ENCODE measurements at places on chromosomes 2 and 18.

DNA sequence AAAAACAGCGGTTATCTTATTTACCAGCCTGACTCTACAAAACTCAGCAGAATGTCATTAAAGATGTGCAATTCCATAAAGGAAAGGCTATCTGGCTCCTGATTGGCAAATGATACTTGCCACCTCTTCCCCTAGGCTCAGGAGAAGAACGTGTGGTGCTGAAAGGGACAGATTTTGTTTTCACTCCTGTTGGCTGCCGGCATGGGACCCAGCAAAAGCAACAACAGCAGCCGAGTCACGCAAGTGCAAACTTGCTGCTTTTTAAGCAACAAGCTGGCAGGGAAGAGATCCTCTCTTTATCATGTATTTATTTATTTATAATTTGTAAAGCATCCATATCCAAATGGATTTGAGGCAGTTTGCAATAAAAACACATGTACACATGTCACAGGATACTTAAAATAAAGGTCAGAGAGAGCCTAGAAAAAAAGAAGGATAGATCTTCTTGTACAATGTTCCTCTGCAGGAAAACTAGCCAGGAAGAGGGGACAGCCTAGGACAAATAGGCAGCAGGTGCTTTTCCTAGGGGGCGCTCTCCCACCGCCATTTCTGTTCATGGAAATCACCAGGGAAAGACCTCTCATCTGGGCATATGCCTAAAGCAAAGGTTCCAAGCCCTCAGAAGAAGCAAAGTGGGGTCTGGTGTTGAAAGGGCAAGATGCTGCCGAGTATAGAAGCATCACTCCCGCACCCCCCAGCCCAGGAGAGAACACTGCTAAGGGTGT is 799.3 kb downstream of the BCL11A start:
- DNase-seq = no peak

- no peak for DNase-seq
Measured at GRCh38 chr2:134310107-134311079, 56.5 kb downstream of the MGAT5 start.

GRCh38 chr2:108460345-108461037 is 11.5 kb downstream of the GCC2 start:
- DNase-seq = no peak

DNA sequence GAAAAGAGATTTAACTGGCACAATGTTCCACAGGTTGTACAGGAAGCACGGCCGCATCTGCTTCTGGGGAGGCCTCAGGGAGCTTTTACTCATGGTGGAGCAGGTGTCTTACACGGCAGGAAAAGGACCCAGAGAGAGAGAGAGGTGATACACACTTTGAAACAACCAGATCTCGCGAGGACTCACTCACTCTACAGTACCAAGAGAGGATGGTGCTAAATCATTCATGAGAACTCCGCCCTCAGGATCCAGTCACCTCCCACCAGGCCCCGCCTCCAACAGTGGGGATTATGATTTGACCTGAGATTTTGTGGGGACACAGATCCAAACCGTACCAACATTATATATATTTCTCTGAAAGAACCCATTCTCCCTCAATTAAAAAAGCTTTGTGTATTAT is 79.7 kb upstream of the DOCK10 start:
- DNase-seq = no peak

- DNase-seq = no peak
Measured at GRCh38 chr2:16566701-16567100, 98.9 kb downstream of the CYRIA start.

DNA sequence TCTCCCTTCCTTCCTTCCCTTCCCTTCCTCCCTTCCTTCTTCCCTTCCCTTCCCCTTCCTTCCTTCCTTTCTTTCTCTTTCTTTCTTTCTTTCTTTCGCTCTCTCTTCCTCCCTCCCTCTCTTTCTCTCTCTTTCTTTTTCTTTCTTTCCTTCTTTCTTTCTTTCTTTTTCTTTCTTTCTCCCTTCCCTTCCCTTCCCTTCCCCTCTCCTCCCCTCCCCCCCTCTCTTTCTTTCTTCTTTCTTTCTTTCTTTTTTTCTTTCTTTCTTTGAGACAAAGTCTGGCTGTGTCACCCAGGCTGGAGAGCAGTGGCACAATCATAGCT is 34.8 kb downstream of the GATA6 start:
- no peak for DNase-seq

- no peak for DNase-seq
Measured at GRCh38 chr2:1811258-1811970, 67.1 kb upstream of the PXDN start.

- no peak for DNase-seq
Measured at GRCh38 chr2:171279983-171280790, 119.5 kb upstream of the TLK1 start.

GRCh38 chr2:128615571-128615970 is 296.9 kb upstream of the HS6ST1 start:
- DNase-seq = no peak

DNA sequence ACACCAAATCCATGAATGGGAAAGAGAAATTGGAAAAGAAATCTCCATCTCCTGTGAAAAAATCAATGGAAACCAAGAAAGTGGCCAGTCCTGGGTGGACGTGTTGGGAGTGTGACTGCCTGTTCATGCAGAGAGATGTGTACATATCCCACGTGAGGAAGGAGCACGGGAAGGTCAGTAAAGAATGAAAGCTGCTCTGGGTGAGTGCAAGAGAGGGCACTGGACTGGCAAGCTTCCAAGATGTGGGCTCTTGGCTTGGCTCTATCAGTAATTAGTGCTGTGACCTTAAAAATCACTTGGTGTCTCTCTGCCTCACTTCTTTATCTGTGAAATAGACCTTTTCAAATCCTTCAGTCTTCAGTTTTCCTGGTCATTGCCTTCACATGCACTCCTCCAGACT is 89.0 kb downstream of the ZNF532 start:
- DNase-seq = no peak

DNA sequence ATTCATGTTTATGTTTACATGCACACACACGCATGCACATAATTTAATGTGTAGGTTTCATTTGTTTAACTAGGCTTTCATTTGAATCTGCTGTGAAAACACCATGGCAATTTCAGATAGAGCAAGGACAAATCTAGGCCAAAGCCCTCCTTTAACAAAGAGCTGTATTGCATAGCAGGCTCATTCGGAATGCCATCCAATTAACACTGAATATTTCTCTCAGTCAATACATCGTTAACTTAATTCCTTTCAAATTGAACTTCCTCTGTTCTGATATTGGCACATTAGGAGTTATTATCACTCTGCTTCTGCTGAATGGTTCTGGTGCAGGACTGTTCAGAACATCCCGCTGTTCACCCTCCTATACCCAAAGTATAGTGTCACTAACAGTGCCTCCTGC is 435.1 kb upstream of the CDH20 start:
- no peak for DNase-seq

- peak; percentile 34 for DNase-seq
Measured at GRCh38 chr2:108986916-108987510, 2.0 kb downstream of the EDAR start.

DNA sequence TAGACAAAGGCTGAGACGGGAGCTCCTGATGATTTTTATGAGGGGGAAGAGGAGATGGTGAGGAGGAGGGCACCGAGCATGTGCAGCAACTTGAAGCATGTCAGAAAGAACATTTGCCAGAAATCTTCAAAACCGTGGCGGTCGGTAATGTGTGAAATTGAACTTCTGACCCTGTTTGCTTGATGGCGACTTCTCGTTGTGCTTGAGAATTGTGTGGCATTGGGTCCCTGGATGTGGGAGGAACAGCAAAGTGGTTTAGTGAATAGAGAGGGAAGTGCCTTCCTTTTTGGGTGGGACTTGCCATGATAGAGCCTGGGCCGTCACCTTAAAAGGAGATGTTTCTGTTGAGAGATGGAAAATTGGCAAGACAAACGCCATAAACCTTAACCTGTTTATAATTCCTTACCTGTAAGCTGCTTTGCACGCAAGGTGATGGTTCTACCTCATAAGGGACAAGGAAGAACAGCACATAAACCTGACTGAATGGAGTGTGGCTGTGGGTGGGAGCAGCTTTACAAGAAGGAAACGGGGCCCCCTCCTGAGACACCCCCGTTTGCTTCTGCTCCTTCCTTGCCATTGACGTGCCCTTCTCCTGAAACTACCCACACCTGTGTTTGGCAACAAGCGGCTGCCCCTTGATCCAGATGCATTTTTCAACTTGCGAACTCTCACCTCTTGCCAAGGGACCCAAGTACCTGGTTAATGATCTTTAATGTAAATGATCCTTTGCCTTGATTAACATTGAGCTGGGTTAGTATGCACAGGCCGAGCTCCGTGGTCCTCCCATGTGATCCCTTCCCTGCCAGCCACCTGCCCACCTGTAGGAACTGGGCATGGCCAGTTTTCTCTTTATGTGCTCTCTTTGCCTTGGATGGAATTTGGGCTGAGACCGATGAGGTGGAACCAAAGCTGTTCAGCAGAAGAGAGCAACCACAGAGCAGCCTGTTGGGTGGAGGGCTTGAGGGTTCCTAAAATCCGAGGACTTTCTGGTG is 153.2 kb downstream of the NEDD4L start:
- no peak for DNase-seq

DNA sequence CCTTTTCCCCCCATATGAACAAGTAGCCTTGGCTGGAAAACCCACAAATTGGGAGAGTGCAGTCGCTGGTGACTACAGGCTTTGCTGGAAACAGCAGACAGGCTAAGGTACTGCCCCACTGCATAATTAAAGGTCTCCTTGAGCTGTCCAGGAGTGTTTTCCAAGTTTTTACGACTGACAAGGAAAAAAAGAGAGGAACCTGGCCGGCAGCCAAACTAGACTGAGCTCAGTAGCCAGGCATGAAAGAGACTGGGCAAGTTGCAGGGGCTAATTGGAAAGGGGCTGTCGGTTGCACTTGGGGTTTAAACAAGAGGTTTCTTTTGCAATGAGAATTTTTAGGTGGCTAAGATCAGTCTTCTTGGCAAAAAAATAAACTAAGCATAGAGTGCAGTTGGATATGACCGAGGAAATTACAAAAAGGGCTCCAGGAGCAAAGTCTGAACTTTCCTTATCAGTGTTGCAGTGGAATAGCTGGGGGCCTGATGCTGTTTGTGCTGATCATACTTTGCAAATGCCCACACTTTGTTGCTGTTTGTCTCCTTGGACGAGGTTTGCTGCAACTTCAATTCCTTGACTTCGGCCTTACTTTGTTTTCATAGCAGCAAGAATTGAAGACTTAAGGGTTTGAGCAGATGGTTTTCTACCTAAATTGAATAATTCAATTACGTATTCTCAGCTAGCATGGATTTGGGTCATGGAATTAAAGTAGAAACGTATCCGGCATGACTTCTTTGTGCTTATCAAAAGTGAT is 2.1 kb downstream of the GULP1 start:
- no peak for DNase-seq

DNA sequence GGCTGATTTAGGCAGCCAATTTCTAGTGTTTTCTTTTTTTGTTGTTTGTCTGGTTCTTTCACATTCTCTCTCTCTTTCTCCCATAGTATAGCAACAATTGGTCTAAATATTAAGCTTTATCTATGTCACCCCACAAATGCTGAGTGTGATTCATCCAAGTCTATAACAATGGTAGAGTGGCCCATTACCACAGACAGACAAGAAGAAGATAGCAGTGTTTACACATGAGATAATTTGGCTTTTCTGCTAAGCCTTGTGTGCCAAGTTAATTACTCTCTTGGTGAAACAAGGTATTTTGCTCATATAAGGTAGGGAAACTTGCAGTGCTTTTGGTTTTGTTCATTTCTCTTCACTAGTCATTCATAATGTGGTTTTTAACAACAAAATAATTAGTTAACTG is 166.5 kb downstream of the SLC8A1 start:
- no peak for DNase-seq

- peak; percentile 92 for DNase-seq
Measured at GRCh38 chr18:23071285-23071684, 64.0 kb upstream of the CABLES1 start.

DNA sequence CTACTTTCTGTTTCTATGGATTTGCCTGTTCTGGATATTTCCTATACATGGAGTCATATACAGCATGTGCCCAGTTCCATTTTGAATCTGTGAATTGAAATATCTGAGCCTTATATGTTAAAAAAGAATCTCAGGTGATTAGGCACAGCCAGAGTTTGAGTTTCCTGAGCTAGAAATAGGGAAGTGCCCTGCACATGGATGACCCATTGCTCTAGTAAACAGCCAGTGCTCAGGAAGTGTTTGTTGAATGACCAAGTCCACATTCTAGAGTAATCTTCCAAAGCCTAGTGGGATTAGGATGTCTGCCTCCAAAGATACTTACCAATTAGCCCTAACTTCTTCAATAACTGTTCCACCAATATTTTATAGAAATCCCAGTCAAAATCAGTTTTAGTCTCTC is 165.8 kb downstream of the SETBP1 start:
- no peak for DNase-seq

Measured in central memory CD4-positive, alpha-beta T cell (primary cell).